ENCODE measurements at places on chromosomes 4 and X.

DNA sequence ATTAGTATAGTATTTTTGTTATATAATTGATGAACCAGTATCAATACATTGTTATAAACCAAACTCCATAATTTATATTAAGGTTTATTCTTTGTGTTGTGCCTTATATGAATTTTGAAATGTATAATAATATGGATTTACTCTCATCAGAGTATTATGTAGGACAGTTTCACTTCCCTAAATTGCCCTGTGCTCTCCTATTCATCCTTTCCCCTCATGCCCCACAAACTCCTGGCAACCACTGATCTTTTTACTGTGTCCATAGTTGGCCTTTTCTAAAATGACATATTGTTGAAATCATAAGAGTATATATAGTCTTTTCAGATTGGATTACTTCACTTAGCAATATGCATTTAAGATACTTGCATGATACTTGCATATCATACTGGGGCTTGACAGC lies 958.1 kb upstream of the GRID2 start:
- no peak for DNase-seq

DNA sequence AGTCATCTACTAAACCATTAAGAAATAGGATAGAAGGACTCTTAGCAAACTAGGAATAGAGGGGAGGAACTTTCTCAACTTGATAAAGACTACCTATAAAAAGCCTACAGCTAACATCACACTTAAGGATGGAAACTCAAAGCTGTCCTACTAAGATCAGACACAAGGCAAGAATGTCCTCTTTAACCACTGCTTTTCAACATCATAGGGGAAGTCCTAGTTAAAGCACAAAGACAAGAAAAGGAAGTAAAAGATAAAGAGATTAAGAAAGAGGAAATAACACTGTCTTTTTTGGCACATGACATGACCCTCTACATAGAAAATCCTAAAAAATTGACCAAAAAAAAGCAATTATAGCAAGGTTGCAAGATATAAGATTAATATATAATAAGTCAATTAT lies 136.6 kb downstream of the FBXW7 start:
- no peak for DNase-seq

DNA sequence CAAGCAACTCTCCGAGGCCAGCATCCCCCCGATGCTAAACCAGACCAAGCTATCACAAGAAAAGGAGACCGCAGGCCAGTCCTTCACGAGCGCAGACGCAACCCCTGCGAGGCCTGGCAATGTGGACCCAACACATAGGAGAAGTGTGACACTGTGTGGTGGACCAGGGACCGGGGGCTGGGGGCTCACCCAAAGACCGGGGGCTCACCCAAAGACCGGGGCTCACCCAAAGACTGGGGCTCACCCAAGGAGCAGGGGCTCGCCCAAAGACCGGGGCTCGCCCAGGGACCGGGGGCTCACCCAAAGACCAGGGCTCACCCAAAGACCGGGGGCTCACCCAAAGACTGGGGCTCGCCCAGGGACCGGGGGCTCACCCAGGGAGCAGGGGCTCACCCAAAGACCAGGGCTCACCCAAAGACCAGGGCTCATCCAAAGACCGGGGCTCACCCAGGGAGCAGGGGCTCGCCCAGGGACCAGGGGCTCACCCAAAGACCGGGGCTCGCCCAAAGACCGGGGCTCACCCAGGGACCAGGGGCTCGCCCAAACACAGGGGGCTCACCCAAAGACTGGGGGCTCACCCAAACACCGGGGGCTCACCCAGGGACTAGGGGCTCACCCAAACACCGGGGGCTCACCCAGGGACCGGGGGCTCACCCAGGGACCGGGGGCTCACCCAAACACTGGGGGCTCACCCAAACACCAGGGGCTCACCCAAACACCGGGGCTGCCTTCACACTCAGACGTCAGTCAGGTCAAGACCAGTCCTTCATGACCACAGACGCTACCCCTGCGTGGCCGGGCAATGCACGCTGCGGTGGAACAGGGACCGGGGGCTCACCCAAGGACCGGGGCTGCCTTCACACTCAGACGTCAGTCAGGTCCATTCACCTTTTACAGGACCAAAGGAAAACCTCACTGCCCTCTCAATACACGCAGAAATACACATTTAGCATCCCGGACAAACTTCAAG lies 32.9 kb downstream of the PPP2R3B start:
- no peak for DNase-seq

- DNase-seq: no peak
These were observed 3.4 kb downstream of the RHOH start for GRCh38 chr4:40199999-40200874.

GRCh38 chr4:103098756-103099440 lies 736 bp downstream of the BDH2 start:
- DNase-seq: no peak

DNA sequence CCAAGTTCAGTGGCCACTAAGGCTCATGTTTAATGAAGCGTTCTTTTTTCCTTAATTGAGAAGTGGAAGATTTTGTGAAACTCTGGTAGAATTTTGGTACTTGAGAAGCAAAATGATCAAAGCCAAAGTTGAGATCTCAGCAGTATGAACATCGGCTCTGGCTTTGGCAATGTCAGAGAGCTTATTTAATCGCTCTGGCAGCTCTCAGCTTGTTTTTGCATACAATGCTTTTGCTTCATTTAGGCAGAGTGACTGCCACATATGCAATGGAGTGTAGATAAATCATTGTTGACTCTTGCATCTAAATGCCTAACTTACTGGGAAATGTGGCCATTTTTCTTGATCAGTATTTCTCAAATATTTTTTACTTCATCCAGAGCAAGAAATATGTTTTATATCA lies 135.7 kb downstream of the AASDH start:
- no peak for DNase-seq

All from GM04503 (cell line).